DMS153 (cell line): ENCODE measurements at places on chromosomes 5 and 9.

DNA sequence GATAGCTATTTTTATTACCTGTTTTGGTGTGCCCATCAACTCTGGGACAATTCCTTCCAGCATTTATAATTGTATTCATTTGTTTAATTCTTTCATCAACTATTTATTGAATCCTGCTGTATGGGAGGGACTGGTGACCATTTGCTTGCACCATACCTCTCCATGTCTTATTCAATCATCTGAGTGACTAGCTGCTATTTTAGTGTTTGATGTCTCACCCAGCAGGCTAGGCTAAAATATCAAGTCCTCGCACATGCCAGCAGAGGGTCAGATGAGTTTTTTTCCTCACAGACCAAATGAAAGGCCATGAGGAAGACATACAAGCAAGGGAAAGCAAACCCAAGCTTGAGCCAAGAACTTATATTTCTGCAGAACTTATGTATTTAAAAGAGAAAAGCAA is 63.9 kb downstream of the CETN3 start:
- no peak for DNase-seq

DNA sequence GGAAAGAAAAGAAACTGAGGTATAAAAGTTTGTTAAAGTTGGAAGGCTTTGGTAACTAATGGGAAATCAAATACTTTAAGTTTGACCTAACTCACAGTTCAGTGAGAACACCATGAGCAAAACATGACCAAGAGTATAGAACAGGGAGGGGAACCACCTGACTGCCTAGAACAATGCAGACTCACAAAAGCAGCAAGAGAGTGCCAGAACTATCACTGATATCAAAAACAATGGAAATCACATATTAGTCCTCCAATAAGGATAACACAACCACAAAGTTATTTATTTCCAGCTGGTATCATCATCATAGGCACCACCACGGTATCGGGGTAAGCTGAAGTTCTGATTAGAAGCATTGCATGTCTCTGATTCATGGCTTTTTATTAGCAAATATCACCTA is 77.5 kb downstream of the TRPM6 start:
- no peak for DNase-seq

- DNase-seq: no peak
Observed at GRCh38 chr5:123549256-123549904, 37.4 kb downstream of the CSNK1G3 start.

GRCh38 chr5:154756868-154757813 is 2.0 kb downstream of the LARP1 start:
- no peak for DNase-seq

- DNase-seq: peak; percentile 98
Observed at GRCh38 chr9:103702572-103702971, 391.5 kb upstream of the SMC2 start.

DNA sequence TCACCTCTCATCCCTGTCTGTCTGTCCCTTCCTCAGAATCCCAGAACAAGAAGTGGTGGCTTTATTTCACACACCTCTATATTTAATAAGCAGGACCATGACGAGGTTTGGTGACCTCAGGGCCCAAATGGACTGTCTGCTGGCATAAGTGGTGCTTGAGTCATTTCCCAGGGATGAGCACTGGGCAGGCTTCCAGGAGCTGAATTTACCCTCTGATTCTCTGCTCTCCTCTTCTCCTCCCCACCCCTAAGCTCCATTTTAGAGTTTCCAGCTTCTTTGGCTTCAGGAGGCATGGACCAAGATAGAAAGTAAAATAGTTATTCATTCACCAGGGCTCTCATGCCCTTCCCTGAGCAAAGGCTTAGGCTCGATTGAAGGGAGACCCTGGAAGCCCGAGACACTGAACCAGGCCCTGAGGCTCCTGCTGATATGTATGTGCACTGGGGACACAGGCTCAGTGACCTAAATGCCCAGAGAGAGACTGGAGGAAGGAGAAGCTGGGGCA is 69.1 kb downstream of the PPARGC1B start:
- no peak for DNase-seq

DNA sequence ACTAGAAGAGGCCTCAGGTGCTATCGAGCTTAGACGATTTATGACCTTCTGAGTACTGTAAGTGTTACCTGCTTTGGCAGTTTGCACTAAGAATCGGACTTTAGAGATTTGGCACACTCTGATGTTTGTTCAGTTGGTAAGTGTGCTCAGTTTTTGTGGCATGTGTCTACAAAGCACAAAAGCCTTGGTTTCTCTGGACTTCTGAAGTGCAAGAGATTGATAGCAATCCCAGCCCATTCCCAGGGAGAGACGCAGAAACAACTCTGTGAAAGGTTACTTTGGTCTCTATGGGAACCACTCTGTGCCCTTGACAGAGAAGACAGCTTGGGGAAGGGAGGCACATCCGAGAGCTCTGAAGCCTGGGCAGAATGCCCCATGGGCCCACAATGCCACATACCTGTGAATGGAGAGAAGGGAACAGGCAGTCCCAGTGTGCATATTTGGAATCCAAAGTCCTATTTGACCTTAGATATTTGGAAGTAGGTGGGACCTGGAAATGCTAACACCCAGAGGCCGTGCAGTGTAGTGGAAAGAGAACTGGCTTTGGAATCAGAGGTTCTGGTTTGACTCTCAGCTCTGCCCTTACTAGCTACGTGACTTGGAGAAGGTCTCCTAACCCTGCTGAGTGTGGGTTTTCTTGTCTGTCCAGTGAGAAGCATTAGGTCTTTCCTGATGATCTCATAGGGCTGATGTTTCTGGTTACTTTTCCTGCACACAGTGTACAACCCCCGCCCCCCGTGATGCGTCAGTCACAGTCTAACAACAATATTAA is 194.3 kb upstream of the VLDLR start:
- DNase-seq: peak; percentile 99

GRCh38 chr5:157269165-157269671 is 3.3 kb downstream of the CYFIP2 start:
- DNase-seq: no peak

DNA sequence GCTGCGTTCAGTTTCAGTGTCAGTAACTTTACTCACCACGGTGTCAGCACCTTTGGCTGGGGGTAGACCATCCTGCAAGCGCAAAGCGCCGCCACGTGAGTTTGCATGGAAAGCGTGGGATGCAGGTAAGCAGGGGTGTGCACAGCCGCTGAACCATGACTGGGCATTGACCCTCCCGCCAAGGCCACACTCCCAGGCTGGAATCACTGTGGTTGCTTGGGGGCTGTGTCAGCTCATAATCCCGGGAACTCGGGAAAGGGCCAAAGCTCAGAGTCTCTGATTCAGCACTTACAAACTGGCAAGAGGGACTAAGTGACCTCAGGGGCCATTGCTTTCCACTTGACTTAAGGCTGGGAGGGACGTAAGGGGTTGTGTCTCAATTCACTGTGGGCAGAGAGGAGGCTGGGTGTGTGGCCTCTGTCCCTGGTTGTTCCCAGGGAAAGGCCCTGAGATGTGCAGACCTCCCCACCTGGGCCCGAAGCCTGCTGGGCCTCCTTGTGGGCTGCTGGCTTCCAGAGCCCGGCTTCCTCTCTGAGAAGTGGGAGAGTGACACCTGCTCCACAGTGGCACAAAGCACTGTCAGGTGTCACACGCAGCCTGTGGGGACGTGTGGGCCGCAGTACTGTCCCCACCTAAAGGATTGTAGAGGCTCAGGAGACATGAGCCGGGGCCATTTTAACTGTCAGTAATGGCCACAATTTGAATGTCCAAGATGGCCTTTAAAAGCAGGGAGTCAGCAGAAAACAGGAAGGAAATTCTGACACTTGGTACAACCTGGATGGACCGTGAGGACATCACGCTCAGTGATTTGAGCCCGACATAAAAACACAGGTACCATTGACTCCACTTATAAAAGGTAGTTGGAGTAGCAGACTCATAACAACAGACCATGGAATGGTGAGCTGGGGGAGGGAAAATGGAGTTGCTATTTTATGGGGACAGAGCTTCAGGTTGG is 16.7 kb downstream of the ABO start:
- DNase-seq: no peak

- DNase-seq: no peak
Observed at GRCh38 chr5:138471052-138471361, 5.7 kb downstream of the EGR1 start.

GRCh38 chr5:51664491-51665250 is 281.4 kb downstream of the ISL1 start:
- no peak for DNase-seq

DNA sequence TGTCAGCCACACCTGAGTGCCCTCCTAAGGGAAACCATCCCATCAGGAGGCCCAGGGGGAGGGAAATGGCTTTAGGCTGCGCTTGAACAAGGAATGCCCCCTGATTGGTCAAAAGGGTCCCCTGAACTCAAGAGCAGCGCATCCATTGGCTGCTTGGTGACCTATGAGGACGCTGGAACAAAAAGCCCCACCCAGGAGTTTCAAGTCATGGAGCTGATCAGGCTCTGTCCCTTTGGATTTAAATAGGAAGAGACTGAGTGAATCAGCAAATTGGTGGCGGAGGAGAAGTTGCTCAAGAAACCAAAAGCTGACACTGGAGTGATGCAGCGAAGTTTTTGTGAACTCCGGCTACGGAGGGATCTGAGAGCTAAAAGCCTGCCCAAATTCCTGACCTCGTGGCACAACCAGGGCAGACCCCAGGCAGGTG is 66.7 kb downstream of the SMIM23 start:
- DNase-seq: no peak

DNA sequence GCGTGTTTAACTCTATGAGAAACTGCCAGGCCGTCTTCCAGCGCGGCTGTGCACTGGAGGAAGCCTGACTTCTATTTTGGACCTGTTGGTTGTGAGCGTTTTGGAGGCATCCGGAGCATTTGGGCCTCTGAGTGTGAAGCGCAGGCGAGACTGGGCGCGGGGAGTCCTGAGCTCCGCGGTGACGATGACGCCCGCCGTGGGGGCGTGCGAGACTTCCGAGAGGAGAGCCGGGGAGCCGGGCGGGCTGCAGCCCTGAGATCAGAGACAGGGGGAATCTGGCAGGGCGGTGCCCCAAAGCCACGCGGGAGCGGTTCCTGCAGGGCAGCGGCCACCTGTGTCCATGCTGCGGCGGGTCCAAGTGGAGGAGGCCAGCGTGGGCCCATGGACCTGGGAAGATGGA is 47.4 kb downstream of the NTNG2 start:
- DNase-seq: no peak

- peak; percentile 51 for DNase-seq
Observed at GRCh38 chr5:7078101-7078500, 317.8 kb upstream of the ADCY2 start.

- DNase-seq: no peak
Observed at GRCh38 chr5:80667384-80667783, 12.6 kb upstream of the DHFR start.

DNA sequence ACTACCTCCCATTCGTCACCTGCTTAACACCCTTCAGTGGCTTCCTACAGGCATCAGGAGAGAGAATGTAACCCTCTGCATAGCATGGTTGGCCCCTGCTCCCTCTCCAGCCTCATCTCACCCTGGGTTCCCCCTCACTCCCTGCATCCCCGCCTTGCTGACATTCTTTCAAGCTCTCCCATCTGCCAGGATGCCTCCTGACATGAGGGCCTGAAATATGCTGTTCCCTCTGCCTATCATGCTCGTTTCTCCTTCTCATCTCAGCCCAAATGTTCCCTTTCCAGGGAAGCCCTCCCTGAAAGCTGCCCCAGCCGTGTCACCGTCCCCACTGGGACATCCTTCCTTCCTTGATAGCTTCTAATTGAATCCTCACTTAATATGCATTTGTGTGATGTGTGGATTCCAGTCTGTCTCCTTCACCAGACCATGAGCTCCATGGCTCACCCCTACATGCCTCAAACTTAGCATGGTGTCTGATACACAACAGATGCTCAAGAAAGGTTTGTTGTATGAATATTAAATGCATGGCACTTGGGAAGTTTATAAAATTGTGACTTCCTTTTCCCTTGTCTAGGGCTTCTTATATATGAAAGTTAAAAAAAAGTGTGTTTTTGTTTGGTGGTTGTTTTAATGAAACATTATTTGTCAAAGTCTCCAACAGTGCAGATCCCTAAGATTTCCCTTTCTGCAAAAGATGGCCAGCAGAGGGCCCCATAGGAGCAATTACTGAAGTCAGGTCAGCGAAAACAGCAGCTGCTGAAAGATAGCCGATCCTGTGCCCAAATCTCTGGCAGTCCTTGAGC is 7.3 kb upstream of the C5orf58 start:
- DNase-seq: no peak

GRCh38 chr5:136030956-136031611 is 2.3 kb downstream of the TGFBI start:
- DNase-seq: no peak

- DNase-seq: no peak
Observed at GRCh38 chr5:36311956-36312355, 10.3 kb upstream of the RANBP3L start.

GRCh38 chr9:16960084-16960483 is 89.6 kb upstream of the BNC2 start:
- no peak for DNase-seq

DNA sequence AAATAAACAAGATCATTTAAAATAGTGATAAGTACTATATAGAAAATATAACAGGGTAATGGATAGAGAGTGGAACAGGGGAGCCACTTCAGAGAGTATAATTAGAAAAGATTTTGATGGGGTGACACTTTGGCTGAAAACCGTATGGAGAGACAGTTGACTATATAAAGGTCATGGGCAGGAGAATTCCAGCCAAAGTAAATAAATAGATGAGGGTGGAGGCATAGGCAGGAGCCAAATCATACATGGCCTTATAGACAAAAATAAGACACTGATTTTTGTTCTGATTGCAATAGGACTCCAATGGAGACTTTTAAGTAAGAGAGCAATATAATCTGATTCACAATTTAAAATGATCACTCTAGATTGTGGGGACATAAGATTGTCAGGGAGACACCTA is 37.5 kb upstream of the NUDT12 start:
- peak; percentile 2 for DNase-seq

GRCh38 chr5:151708126-151708525 is 21.4 kb upstream of the SPARC start:
- no peak for DNase-seq

GRCh38 chr9:123861086-123861755 is 68.7 kb downstream of the DENND1A start:
- DNase-seq: no peak

GRCh38 chr5:137731176-137731575 is 4.7 kb downstream of the KLHL3 start:
- no peak for DNase-seq
